ENCODE measurements at places on chromosomes 13 and 19.

- DNase-seq: no peak
Measured at GRCh38 chr13:44249431-44249836, 124.2 kb upstream of the SERP2 start.

GRCh38 chr13:95480131-95480545 is 72.4 kb upstream of the CLDN10 start:
- DNase-seq: no peak

GRCh38 chr13:25649001-25649633 is 277.3 kb downstream of the ATP8A2 start:
- no peak for DNase-seq

DNA sequence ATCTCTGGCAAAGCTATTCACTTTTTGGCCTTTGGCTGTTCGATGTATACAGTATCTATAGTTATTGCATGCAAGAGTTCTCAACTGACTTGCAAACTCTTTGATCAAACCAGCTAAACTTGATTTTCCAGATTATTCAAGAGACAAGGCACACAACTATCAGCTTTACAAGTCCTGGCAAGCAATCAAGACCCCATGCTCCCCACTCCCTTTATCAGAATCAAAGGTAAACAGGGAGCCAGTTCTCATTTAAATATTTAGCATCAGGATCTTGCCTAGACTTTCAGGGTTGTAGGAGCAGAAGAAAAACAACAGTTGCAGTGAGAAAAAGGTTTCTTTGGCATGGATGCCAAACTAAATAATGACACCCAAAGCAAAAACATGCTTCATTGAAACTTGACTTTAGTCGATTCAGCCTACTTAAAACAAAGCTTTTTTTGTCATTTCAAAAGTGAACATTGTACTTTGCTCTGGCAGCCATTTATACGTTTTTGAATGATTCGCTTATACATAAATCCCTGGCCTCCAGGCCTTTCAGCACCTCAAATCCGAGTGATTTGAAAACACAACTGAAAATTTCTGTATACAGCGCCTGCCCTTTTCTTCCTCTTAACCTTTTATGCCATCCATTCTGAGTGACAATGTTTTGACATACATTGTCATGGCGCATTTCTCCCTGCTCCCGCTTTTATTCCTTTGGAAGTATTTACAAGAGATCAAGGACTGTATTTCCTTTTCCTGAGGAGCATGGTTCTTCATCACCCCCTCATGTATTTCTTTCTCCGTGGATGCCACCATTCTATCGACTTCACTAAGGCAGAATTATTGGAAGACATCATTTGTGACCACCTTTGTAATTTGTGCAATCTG is 340.8 kb downstream of the KLF5 start:
- DNase-seq: no peak

DNA sequence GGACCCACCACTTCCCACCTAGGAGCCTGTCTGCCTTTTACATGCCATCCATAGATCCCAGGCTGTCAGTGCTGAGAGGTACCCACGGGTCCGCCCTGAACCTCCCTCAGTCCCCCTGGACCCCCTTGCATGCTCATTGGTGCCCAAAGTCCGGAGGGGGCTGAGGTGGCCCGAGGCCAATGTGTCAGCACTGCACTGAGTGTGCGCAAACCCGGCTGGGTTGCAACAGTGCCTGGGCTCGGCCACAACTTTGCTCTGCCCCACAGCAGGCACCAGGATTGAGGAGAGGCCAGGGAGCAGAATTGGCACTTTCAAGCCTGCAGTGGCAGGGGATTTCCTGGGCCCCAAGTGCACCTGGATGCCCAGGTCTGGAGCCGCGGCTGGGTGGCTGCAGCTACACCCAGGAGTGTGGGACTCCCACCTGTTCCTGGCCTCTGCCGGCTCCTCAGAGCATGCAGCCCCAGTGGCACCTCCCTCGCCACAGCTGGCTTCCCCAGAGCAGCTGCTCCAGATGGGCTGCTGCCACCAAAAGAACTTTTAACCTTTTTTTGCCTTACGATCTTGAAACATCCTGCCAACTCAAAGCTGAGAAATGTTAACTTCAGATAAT is 837.0 kb downstream of the SLITRK6 start:
- no peak for DNase-seq

DNA sequence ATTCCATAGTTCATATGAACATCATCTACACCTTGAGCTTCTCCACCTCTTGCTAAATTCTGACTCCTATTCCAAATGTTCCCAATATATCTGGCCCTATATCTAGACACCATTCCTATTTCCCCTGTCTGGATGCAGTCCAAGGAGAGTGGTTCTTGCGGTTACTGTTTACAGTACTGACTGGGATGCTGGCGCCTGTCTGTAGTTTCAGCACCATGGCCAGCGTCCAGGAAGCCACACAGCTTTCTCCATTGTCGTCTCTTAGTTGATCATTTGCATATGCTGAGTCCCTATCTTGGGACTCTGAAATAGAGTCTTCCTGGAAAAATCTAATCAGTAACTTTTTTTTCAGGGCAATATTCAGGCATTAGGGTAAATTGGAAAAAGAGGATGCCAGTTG is 14.9 kb downstream of the LAIR2 start:
- peak; percentile 48 for DNase-seq
